ENCODE measurements at places on chromosomes 1 and 21. TPM values are rescaled to one million over a fixed set of nuclear protein-coding genes. Genes with fewer than 3 reads are reported as not detected.

DNA sequence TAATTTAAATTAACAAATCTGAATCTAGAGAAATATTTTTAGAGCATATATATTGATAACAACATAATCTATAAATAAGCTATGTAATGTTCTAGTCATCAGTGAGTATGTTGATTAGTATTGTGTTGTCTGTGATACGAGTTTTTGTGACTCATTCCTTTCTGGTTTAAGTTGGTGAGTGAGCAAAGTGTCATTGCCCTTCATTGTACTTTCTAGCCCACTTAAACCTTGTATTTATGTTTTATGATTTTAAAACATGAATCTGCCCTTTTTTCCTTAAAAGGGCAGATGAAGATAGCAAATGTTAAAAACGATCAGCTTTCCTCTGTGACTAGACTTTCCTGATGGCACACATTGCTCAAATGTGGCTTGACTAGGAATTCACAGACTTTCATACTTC lies 38.5 kb downstream of the MACO1 start:
- H3K4me3 ChIP-seq = no peak overlapping the region
- no peaks in the 10 kb centered on the region for H3K27me3 ChIP-seq
- no peaks in the 10 kb centered on the region for H3K36me3 ChIP-seq
- no peak overlapping the region for H3K27ac ChIP-seq
- no peak for DNase-seq

DNA sequence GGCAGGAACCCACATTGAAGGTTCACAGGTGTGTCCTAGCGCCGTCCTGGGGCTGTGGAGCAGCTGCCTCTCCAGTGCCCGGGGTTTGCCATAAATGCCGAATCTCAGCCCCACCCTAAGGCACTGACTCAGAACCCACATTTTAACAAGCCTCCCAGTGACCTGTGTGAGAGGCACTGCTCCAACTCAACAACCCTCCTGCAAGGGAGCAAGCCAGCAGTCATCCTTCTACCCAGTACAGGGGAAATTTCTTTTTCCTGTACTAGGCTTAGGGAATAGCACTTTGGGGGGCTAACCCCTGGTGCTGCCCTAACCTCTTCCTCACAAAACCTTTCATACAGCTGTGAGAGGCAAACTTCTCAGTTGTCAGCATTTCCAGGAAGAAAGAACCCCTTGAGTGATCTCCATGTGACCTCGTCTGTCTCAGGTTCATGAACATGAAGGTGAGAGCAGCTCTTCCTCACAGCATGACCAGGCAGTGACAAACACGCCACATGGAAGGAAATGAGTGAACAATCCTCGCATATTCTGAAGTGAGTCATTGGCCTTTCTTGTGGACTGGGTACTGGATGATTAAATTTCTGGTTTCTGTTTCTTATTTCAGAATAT lies 11.4 kb upstream of the BCAR3 start:
- H3K27me3 ChIP-seq = no peaks in the 10 kb centered on the region
- H3K27ac ChIP-seq = peak overlapping the region; percentile 80
- DNase-seq = peak; percentile 89
- no peaks in the 10 kb centered on the region for H3K36me3 ChIP-seq

- no peaks in the 10 kb centered on the region for H3K36me3 ChIP-seq
- H3K27me3 ChIP-seq = no peaks in the 10 kb centered on the region
- no peak for DNase-seq
- no peaks in the 10 kb centered on the region for H3K4me1 ChIP-seq
- no peak overlapping the region for H3K27ac ChIP-seq
- H3K4me3 ChIP-seq = no peak overlapping the region
These were observed 1242.4 kb upstream of the ADGRL4 start for GRCh38 chr1:80248886-80249285.

- H3K4me1 ChIP-seq = no peaks in the 10 kb centered on the region
- no peaks in the 10 kb centered on the region for H3K27me3 ChIP-seq
- H3K36me3 ChIP-seq = no peaks in the 10 kb centered on the region
- H3K4me3 ChIP-seq = no peak overlapping the region
These were observed 270.4 kb upstream of the B3GALT2 start for GRCh38 chr1:193456811-193457280.

- no peaks in the 10 kb centered on the region for H3K4me1 ChIP-seq
- DNase-seq = no peak
- H3K4me3 ChIP-seq = no peak overlapping the region
- H3K27ac ChIP-seq = no peak overlapping the region
- no peaks in the 10 kb centered on the region for H3K36me3 ChIP-seq
These were observed 48.0 kb downstream of the MAN1C1 start for GRCh38 chr1:25664357-25665199.

TM2D1 gene
- 22.7 TPM for total RNA-seq

- H3K36me3 ChIP-seq = no peaks in the 10 kb centered on the region
- peaks cover 10% of the 10 kb centered on the region for H3K4me1 ChIP-seq
- peak; percentile 68 for DNase-seq
- H3K27ac ChIP-seq = no peak overlapping the region
- H3K27me3 ChIP-seq = no peaks in the 10 kb centered on the region
These were observed 1.8 kb upstream of the CYB5R1 start for GRCh38 chr1:202968895-202969295.

- H3K4me3 ChIP-seq = no peak overlapping the region
- no peak overlapping the region for H3K27ac ChIP-seq
- H3K36me3 ChIP-seq = no peaks in the 10 kb centered on the region
These were observed 250.9 kb upstream of the PBX1 start for GRCh38 chr1:164308101-164308500.

DNA sequence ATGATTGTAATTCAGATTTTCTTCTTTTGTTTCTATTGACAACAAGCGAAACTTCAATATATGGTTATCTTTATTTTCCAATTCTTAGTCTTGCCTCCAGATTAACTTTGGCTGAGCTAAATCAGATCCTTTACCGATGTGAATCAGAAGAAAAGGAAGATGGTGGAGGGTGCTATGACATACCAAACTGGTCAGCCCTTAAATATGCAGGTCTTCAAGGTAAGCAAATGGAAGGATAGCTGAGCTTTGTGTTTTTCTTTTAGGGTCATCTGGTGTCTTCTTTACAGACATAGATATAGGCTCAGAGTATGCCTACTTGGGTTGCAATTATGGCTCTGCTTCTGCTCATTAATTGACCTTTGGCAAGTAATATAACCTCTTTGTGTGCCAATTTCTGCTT lies 37.7 kb downstream of the AGL start:
- peaks cover 5% of the 10 kb centered on the region for H3K36me3 ChIP-seq
- no peaks in the 10 kb centered on the region for H3K27me3 ChIP-seq
- no peak overlapping the region for H3K27ac ChIP-seq
- no peaks in the 10 kb centered on the region for H3K4me1 ChIP-seq

DNA sequence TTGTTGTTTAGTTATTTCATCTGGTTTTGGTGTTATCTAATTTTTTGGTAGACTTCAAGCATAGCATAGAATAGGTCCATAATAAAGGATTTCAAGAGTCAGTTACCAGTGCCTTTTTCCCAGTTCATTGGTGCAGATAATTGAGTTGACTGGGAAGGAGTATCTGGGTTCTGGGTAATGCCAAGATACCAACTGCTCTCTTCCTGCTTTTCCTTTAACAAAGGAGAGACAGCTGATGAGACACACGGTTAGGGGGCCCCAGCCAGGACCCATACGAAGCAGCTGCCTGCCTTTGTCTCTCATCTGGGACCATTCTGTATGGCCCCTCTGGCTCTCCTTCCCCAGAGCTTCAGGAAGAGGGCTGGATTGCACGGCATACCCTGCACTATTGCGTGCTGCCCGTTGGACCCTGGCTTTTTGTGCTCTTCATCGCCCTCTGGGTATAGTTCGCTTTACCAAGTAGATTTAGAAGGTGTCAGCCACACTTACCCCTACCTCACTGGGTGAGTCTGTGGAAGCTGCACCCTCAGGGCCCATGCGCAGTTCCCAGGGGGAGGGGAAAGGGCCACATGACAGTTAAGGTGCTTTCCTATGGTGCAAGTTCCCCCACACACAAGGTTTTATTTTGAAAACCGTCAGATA lies 7.0 kb downstream of the NAV1 start:
- H3K36me3 ChIP-seq = no peaks in the 10 kb centered on the region
- H3K4me1 ChIP-seq = peaks cover 6% of the 10 kb centered on the region
- no peaks in the 10 kb centered on the region for H3K27me3 ChIP-seq
- no peak overlapping the region for H3K4me3 ChIP-seq
- H3K27ac ChIP-seq = no peak overlapping the region

ZNF695 gene
- 14.9 TPM for total RNA-seq

DNA sequence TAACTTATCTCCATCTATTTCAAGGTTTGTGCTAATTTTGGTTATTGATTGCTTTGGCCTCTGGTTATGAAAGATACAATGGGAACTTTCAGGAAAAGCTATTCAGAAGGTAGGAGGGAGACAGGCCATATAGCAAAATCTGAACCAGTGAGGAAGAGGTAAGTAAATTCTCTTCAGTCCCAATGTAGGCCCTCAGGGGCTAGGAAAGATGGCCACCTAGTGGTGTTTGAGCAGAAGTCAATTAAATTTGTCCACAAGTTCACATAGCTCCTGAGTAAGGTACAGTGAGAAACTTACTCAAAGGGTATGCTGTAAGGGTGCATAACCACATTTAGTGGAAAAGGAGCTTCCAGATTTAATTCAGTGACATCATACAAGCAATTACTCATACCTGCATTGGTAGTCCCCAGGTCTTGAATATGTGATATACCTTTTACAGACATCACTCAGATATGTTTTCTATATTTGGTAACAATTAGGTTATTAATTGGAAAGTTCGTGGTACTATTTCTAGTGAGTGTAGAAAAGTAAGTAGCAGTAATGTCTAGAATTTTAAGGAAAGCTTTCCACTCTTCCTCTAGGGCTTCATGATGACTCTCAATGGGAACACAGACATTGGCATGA lies 21.4 kb upstream of the FMO1 start:
- no peaks in the 10 kb centered on the region for H3K27me3 ChIP-seq
- H3K36me3 ChIP-seq = no peaks in the 10 kb centered on the region
- no peak overlapping the region for H3K4me3 ChIP-seq
- no peak overlapping the region for H3K27ac ChIP-seq
- no peaks in the 10 kb centered on the region for H3K4me1 ChIP-seq

GRCh38 chr1:224203243-224204016 lies 20.4 kb downstream of the DEGS1 start:
- H3K4me1 ChIP-seq = peaks cover 18% of the 10 kb centered on the region
- no peak overlapping the region for H3K4me3 ChIP-seq
- no peaks in the 10 kb centered on the region for H3K27me3 ChIP-seq
- H3K27ac ChIP-seq = no peak overlapping the region
- no peak for DNase-seq
- H3K36me3 ChIP-seq = no peaks in the 10 kb centered on the region

TFB2M gene
- 24.4 TPM for total RNA-seq
